ENCODE measurements at places on chromosomes 3 and 15.

GRCh38 chr15:80645494-80646065 is 49.5 kb upstream of the ABHD17C start:
- no peak for DNase-seq

DNA sequence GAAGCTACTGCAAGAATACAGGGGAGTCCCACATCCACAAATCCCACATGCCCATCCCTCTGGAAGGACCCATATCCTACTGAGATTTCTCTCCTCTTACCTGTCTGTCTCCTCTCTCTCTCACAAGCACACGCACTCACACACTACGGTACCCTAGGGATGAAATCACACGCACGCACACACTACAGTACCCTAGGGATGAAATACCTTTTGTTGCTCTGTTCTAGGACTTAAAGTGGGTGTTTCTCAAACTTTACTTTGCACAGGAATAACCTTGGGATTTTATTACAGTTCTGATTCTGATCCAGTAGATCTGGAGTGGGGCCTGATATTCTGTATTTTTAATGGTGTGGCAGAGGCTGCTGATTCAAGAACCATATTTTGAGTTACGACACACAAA is 622.2 kb upstream of the ZNF385D start:
- no peak for DNase-seq

DNA sequence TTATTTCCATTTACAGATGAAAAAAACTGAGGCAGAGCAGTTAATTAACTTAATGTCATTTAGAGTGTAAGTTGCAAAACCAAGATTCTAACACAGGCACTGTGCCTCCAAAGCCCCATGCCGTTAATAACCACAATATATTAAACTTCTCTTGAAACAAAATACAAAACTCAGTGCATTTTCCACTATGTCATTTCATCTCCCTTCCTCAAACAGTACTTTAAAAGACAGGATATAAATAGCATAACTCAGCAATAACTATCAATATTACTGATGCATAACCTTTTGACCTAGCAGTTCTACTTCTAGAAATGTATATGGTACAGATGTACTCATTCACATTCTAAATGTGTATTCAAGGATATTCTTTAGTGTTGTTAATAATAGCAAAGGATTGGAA is 5.1 kb upstream of the TASOR start:
- no peak for DNase-seq

DNA sequence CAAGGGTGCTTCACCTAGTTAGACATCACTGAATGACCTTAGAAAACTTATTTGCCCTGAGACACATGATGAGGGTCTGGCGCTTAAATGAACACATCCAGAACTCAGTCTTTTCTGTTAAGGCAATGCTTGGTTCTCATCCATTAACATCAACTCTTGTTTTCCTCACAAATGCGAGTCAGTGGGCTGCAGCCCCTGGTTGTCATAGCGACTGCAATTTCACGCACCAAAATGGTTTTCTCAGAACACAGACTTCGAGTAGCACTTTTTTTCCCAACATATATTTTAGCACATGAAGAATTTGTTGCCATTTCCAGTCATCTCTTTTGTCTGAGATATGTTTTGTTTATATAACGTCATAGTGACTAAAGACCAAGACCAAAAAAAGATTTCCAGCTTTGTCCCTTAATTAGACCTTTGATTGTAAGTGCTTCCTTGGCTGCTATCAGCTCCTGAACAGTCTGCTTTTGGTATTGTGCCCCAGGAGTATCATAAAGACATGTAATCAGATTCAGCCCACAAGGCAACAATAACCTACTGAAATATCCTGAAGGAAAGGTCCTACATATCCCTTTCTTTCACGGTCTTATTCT is 68.5 kb downstream of the GPR176 start:
- DNase-seq = no peak

GRCh38 chr3:59364496-59364895 is 314.7 kb upstream of the CFAP20DC start:
- no peak for DNase-seq

- DNase-seq = no peak
Measured at GRCh38 chr3:111906656-111907055, 47.6 kb downstream of the PHLDB2 start.

- no peak for DNase-seq
Measured at GRCh38 chr15:36005542-36005941, 459.6 kb upstream of the DPH6 start.

- DNase-seq = peak; percentile 10
Measured at GRCh38 chr3:108091498-108092250, 843 bp upstream of the CD47 start.

GRCh38 chr3:27532426-27533260 is 48.5 kb upstream of the SLC4A7 start:
- DNase-seq = no peak

DNA sequence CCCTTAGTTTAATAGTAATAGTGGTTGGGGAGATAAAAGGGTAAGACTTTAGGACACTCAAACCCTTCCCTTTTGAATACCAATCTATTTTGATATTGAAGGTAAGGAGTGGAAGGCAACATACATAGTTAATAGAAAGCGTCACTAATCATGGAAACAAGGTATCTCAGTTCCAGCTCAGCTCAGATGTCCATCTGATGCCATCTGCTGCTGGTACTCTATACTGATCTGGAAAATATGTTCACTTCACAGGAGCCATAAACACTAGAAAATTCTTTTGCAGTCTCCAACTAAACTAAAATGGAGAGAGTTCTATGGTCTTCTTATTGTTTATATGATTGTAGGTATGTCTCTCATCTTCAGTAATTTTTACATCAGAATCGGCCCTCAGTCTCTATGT is 1777.1 kb downstream of the OTOL1 start:
- no peak for DNase-seq

DNA sequence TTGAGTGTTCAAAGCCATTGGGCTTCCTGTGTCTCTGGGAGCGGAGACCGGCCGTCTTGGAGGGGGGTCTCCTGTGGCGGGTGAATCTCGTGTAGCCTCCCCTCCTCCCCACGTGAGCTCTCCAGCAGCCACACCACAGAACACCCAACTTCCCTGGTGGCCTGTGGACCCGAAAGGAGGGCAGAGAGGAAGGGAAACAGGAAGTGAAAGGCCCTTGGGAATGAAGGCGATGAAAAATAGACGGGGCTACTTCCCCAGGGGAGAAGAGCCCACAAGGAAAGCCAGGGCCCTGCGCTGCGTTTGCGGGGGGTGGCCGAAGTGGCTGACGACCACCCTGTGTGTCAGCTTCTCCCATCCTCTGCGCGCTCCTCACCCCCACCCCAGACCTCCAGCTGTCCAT is 5.4 kb downstream of the ANKRD63 start:
- DNase-seq = no peak

- no peak for DNase-seq
Measured at GRCh38 chr3:136396916-136397315, 146.8 kb downstream of the PCCB start.

DNA sequence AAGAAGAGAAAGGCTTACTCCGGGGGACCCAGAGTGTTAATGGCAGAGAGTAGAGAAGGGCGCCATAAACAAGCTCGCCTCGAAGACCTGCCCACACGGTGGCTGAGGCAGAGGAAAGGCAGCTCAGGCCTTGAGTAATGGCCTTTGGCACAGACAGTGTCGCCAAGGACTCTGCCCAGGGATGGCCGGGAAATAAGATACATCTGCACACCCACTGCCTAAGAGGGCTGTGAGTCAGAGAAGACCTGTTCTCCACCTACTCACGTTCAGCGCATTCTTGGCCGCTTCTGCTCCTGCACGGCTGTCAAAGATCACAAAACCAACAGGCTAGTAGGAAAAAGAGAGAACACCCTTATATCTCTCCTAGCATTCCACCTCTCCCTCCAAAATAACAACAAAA is 26.2 kb downstream of the RBPMS2 start:
- DNase-seq = no peak

GRCh38 chr3:52769786-52770455 is 819 bp downstream of the NEK4 start:
- DNase-seq = no peak

GRCh38 chr3:99586701-99587100 is 51.7 kb upstream of the COL8A1 start:
- DNase-seq = no peak

- DNase-seq = no peak
Measured at GRCh38 chr3:58082047-58082446, 73.8 kb downstream of the FLNB start.

- no peak for DNase-seq
Measured at GRCh38 chr3:43999728-44000319, 241.9 kb upstream of the TOPAZ1 start.

DNA sequence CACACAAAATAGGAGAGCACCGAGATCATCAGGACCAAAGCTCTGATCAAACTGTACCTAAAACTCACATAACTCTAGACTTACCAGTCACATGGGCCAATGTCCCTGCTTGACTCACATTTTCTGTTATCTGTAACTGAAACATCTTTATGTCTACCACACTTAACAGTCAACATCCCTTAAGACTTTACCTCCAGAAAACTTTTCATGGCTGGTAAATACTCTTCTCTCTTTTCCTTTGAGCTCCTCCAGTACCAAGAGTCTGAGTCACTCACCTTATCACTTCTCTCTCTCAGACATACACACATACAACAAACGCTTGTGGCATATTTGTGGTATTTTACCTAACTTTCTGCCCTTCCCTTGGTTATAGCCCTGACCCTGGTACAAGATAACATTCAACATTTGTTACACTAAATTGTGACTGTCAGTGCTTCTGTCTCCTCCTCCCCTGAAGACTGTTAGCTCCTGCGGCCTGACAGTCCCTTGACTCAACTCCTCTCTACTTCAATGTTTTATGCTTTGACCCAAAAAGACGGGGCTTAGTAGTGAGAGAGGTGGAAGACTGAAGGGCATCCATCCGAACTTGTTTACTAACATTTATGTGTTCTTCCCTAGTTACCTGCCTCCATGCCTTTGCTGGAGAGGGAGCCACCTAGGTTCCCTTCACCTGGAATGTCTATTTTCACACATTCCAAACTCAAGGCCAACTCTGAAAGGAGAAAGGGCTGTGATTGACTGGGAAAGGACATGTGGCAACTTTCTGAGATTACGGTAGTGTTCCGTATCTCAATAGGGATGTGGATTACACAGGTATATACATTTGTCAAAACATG is 3.7 kb upstream of the EFHB start:
- no peak for DNase-seq

GRCh38 chr15:88804257-88804656 is 1.0 kb downstream of the ACAN start:
- no peak for DNase-seq

- no peak for DNase-seq
Measured at GRCh38 chr15:38691377-38691776, 126.8 kb upstream of the RASGRP1 start.

DNA sequence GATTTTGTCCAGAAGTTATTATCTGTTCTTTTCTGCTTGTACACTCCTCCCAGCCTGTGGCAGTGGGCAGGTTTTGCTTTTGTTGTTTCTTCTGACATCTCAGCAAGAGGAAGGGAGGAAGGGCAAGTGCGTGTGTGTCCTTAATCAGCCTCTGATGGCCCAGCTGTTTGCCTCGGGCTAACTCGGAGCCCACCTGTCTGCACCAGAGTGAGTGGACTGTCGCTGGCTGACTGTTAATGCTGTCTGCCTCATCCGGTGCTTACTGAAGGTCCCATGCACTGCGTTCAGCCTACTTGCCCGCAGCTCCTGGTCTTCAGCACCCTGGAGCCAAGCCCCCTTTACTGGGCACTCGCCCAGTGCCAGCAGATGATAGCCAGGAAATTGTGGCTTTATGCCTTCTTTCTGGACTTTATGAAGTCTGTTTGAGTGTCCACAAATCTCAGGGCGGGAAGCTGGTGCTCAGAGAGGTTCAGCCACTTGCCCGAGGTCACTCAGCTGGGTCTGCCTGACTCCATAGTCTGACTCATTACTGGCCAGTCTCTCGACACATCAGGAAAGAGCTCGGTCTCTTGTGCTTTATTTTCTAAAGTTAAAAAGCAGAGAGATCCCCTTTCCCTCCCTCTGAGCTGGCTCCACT is 89.5 kb downstream of the CHRNA7 start:
- DNase-seq = no peak

- peak; percentile 22 for DNase-seq
Measured at GRCh38 chr3:126983653-126984390, 907 bp downstream of the PLXNA1 start.

DNA sequence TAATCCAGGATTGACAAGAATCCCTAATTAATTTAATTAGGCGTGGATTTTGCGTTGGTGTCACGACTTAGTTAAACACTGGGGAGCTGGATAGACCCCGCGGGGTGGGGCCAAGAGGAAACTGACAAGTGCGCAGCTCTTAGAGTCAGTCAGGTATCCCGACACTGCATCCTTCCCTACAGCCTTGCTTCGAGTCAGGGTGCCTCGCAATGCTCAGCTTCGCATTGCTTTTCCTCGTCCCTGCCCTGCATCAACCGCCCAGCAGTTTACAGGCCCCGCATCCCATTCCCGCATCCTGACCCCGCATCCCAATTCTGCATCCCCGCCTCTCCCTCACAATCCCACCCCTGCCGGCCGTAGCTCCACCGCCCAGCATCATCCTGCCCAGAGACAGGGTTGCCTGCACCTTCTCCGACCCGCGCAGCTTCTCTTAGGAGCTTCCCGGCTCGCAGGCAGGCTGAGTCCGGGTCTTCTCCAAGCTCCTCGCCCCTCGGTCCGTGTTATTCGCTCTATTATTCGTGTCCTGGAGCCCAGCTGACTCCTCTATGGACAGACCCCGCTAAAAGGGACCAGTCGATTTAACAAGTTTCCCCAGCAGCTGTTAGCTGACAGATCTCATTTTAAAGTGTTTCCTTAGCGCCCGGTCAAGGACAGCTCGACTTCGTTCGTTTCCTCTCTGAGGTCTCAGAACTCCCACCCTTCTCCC is 699 bp upstream of the SHOX2 start:
- no peak for DNase-seq

- DNase-seq = no peak
Measured at GRCh38 chr15:44215594-44215993, 20.5 kb upstream of the FRMD5 start.

- DNase-seq = no peak
Measured at GRCh38 chr3:176075046-176075445, 1122.2 kb downstream of the TBL1XR1 start.

- no peak for DNase-seq
Measured at GRCh38 chr15:66424963-66425612, 38.4 kb downstream of the MAP2K1 start.

GRCh38 chr15:67307156-67307555 is 52.6 kb downstream of the IQCH start:
- DNase-seq = no peak

DNA sequence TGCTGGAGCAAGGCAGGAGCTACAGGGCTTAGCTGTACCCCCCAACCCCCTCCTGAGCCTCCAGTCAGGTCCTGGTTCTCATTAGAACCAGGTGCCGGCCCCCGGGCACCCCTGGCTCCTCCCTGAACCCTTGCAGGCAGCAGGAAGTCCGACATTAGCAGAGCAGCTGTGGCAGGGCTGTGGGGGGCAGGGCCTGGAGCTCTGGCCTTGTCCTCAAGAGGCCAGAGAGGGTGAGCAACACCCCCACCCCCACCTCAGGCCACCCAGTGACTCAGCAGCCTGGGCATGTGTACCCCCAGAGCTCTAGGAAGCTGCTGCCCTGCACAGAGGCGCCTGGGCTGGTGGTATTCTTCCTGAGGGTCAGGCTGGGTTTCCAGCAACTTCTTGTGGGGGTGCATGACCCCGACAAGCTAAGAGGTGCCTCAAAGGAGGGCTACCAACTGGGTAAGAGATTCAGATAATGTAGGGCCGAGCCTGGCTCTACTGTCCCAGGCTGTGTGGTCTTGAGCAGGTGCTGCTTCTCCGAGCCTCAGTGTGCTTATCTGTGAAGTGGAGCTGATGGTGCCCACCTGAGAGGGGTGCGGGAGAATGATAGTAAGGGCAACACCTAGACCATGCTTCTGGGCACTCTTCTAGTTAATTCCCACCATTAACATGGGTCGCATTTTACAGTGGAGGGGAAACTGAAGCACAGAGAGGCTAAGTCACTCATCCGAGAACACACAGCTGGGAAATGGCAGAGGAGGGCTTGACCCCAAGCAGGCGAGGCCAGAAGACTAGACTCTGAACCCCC is 16.0 kb downstream of the H1-8 start:
- no peak for DNase-seq

Data from activated T-helper 1 cell treated with anti-CD3 and anti-CD28 coated beads, Interleukin-2, amount 50 U/mL, for 16 hours (primary cell).